Germinal center (tissue), 1 donor: ENCODE measurements at places on chromosomes 7 and 10.
A peak's percentile ranks its signal among the peaks of the same experiment; 100 is the strongest.

GRCh38 chr7:5701085-5701914 is 80.2 kb downstream of the RNF216 start:
- no peak for DNase-seq

DNA sequence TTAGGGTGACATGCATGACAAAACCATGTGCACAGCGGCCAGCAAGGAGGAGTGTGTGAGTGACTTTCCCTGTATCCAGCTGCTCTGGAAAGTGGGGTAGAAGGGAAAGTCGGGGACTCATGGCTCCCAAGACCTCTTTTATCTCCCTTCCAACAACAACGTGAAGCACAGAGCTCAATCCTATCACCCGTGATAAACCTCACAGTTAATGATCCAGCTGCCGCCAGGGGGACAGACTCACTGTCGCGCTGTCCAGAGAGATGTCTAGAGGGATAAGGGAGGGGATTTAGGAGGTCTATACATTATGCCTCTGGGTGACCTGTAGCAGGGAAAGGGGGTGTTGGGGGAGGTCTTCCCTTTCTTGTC is 84.0 kb upstream of the SMNDC1 start:
- DNase-seq: no peak

DNA sequence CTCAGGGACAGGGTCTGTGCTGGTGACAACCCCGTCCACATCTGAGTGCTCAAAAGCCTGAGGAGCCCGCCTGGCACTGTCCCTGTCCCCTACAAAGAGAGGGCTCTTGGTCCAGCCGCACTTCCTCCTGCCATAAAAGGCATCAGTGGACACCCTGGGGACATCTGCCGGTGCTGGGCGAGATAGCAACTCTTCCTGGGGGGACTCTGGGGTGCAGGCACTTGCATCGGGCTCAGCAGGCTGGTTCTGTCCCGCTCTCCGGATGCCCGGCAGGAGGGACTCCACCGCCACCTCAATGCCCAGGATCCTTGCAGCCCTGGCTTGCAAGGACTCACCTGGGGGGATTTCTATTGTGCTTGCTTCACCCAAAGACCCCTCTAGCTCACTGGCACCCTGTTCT is 32.8 kb downstream of the JCAD start:
- DNase-seq: no peak

DNA sequence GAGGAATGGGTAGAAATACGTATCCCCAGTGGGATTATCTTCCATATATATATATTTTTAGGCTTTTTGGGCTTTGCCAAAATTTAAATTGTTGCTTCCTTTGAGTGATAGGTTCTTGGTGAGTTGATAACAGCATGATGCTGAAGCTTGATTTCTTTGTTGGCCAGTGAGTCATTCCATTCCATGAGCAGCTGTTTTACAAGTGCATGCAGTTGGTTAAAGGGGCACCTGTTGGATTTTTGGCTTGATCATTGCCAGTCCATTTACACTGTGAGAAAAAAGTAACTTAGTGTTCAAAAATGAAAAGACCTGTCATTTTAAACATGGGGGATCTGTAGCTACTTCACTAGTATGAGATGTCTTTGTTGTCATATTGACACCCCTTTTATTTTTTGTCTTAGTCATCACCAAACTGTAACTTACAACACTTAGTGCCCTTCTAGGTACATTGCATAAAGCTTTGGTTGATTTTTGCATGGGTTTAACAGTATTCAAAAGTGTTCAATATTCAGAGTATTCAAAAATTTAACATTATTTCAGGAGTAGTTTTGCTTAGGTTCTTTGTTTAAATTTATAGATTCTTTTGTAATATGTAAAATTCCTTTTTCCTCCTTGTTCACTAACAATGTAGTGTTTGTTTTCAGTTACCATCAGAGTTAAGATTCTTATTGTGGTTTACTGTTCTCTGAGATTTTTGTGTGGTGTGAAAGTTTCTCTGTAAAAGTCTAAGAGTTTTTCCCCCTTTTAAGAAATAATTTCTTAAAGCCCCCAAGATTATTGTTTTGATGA is 8.8 kb downstream of the AKAP9 start:
- DNase-seq: no peak

- DNase-seq: no peak
These were observed 68.9 kb upstream of the ZNF33B start for GRCh38 chr10:42707234-42707633.

DNA sequence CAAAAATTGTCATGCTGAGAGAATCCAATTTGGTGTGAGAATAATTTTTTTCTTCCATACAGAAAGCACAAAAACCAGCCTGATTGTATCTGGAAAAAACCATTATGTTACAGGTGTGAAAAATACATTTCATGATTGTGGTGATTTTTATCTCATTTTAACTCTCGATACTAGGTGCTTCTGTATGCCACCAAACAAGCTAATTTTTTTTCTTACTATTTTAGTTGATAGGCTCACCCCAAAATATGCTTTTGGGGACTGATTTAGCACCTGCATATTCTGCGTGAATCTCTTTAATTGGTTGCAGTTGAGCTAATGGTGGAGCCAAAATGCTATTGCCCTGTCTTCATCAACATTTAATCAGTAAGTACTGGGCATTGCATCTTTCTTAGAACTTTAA is 1.9 kb downstream of the DMTF1 start:
- no peak for DNase-seq

DNA sequence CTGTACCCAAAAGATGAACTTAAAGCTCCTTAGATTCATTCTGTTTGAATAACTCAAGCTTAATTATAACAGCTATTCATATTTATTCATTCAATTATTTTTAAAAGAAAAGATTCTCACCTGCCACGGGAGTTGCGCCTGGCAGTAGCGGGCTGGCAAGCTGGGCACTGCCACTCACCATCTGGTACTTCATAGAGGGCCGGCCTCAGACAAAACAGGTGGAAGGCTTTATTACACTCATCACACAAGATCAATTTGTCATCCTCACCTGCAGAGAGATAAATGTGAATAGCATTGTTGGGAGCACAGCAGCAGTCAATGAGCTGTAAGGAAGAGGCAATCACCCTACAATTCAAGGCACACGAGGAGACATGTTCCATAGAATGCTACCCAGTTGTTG is 15.8 kb downstream of the FZD9 start:
- no peak for DNase-seq

- no peak for DNase-seq
These were observed 14.3 kb downstream of the PTPRE start for GRCh38 chr10:127921075-127921752.

DNA sequence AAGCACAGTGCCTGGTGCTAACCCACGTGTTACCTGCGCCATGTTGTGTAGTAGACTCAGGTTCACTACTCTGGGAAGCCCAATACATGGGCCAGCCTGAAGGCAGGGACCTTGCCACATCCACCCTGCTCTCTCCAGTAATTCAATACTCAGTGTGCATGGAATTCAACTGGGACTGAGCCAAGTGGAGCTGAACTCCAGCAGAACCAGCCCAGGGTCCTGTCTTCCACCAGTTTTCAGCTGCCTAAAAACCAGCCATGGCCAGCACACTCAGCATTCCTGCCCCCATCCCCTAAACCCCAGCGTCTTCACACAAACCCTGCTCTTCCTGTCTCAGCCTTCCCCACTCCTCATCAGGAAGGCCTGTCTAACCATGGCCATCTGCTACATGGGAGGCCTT is 15.4 kb downstream of the FGF8 start:
- no peak for DNase-seq

DNA sequence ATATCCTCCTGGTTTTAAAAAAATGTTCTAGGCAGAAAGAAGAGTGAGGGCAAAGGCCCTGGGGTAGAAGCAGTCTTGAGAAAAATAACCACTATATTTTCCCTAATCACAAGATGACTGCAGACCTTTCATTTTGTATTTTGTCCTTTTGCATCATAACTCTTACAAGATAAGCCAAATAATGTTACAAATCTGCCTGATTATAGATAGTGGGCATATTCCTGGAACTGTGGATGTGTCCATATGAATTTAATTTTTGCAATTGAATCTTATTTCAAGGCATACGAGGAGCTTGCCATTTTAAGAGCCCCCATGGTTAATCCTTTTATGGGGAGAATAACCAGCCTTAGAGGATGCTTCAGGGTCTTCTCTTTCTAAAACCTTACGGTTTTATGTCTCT is 102.7 kb downstream of the ADRA2A start:
- no peak for DNase-seq

GRCh38 chr10:71520042-71520441 is 123.3 kb downstream of the CDH23 start:
- no peak for DNase-seq

GRCh38 chr7:80651471-80651870 is 13.0 kb downstream of the CD36 start:
- DNase-seq: no peak

DNA sequence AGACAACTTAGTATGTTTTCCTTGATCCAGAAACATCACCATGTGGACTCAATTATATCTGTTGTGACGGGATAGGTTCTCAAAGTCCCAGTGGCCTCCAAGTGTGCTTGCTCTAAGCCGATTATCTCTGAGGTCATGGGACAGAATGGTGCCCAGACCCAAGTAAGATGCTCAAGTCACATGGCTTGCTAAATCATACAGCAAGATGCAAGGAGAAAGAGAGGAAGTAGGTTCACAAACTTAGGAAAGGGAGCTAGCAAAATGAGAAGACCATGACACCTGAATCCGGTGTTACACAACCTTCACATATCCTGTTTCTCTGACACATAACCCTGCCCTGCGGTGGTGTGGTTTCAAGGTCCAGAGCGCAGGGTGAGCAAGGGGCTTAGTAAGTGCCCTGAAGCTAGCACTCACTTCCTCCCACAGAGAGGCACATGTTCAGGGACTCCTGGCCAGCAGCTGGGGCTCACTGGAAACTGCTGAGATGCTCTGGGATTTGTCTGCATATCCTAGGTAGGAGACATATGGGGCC is 590.9 kb upstream of the ANKRD30A start:
- DNase-seq: peak; percentile 18

GRCh38 chr7:112453505-112454171 is 3.4 kb downstream of the IFRD1 start:
- no peak for DNase-seq

GRCh38 chr10:112778579-112778978 is 171.5 kb upstream of the TCF7L2 start:
- DNase-seq: no peak
